ENCODE measurements at places on chromosomes 6 and 20.
A peak's percentile ranks its signal among the peaks of the same experiment; 100 is the strongest.

DNA sequence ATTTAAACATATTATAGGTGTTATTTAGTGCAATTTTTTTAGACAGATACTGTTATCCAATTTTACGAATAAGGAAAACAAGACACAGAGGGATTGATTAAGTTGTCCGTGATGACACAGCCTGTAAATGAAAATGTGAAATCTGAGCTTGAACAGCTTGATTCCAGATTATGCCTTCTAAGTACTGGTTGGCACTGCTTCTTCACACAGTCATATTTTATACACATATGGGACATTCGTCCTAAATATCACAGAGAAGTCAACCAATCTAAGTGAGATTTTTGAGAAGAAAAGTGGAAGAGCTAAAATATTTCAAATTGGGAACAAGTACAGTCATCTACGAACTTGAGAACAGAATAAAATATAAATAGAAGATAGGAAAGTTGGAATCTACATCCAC lies 756.3 kb downstream of the BCKDHB start:
- no peak for ATAC-seq

DNA sequence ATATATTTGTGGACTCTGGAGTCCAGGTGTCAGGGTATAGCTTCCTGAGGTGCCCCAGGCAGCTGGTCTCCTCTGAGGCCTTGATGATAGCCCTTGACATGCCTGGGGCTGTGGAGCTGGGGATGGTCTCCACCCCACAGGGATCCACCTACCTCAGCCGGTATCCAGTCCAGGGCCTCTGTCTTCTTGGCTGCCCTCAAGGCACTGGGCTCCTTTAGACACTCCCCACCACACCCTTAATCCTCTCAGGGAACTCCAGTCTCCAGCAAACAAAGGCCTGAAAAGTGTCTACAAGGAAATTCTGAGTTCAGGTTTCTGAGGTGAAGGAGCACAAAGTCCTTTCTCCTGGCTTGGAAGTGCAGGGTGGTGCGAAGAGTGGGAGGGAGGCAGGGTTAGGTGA lies 44.6 kb upstream of the DDR1 start:
- ATAC-seq, result peak; percentile 74

- no peak for ATAC-seq
These were observed 222.9 kb downstream of the EPHA7 start for GRCh38 chr6:93196406-93196970.

DNA sequence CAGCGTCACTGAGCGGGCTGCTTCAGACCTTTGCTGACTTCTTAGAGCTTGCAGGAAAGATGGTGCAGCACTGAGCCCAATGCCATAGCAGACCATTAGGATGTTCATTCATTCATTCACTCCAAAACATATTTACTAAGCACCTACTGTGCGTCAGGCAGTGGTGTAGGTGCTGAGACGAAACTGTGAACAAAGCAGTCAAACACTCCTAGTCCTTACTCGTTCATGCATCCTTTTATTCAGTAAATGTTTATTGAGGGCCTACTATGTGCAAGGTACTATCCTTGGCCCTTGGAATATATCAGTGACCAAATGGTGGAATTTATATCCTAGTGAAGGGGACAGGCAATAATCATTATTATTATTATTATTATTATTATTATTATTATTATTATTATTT lies 76.6 kb downstream of the TOX2 start:
- ATAC-seq, result no peak

DNA sequence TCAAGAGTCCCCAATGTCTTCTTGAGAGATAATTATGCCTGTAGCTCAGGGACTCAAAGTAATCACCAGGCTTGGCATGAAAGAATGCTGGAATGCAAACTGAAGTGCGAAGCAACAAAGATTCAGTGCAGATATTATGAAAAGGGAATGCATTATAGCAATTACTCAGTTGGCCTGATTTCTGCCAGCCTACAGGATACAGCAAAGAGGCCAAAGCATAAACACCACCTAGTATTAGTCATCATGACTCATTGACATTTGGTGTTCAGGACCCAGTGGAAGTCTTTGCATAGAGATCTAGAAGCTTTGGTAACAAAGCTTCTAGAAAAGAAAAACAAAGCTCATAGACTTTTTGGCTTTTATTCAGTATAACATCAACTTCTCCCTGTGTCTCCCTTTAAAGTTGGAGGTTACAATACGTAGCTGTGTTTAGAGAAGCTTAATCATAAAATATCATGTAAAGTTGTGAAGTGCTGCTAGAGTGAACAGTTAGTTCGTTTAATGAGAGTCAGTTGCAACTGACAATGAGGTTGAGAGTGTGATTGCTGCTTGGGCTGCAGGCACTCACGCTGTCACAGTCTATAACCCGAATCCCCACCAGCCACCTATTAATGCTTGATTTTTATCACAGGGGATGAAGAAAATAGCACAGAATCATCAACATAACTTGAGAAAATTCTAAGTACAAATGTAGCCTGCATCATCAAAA lies 932.7 kb downstream of the TFAP2A start:
- peak; percentile 77 for ATAC-seq

DNA sequence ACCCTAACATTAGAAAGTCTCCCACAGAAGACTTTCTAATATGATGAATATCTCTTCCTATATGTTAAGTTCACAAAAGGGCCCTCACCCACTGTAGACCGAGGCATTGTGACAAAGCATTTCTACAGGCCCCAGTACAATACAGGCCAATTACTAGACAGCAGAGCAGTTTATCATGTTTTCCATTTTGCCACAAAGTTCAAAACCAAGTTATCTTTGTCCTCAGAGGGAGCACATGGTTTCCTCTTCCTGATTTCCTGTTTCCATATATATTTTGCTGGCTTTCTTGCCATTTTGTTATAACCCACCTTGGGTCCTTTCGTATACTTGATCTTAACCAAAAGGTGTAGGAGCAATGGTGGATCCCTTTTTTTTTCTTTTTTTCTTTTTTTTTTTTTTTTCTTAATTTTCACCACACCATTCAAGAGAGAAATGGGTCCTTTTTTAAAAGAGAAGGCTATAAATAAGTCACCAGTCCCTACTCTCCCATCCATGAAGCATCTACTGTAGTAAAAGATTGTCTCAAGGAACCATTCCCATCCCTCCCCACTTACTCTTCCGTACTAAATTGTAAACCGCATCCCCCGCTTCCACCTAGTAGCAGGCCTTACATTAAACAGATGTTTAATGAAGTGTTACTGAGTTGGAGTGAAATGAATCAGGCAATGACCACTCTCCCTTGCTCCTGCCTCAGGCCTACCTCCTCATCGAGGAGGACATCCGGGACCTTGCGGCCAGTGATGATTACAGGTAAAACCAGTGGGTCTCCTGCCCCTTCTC lies 2.1 kb upstream of the UBE2C start:
- no peak for ATAC-seq

DNA sequence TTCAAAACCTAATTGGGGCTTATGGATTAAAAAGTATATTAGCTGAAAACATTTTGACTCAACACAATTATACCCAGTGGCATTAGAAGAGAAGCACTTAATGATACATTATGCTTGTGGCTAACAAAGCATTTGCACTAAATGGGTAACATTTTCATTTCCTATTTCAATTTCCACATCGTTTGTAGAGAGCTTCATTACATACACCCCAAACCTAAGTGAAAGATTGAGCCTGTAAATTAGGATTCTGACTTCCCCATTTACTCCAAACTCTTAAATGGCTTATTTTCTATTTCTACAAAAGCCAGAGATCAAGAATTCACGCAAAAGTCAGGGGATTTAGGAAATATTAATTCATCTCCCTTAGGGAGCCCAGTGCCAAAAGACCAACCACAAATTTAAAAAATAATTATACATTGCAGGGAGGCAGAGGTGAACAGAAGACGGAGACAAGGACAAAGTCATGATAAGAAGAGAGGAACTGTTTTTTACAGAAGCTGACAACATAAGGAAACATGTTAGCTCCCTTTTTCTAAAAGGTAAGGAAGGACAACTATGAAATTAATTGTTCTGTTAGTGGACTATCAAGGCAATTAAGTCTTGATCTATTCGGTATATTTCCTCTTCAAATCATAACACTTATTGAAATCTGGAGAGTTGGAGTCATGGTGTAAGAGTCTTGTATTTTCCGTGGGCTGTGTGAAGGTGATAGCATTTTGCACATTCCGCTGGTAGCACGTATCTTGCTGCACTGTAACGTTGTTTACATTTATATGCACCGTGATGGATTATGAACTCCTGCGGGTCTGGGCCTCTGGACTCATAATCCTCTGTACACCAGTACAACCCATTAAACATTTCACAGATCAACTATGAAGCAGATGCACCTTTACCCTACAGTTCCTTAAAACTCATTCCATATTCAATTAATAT lies 24.8 kb upstream of the EZR start:
- ATAC-seq, result no peak

- no peak for ATAC-seq
These were observed 48.4 kb upstream of the FOXC1 start for GRCh38 chr6:1561355-1561754.

- ATAC-seq, result no peak
These were observed 95.6 kb downstream of the CTNNBL1 start for GRCh38 chr20:37789408-37789807.

DNA sequence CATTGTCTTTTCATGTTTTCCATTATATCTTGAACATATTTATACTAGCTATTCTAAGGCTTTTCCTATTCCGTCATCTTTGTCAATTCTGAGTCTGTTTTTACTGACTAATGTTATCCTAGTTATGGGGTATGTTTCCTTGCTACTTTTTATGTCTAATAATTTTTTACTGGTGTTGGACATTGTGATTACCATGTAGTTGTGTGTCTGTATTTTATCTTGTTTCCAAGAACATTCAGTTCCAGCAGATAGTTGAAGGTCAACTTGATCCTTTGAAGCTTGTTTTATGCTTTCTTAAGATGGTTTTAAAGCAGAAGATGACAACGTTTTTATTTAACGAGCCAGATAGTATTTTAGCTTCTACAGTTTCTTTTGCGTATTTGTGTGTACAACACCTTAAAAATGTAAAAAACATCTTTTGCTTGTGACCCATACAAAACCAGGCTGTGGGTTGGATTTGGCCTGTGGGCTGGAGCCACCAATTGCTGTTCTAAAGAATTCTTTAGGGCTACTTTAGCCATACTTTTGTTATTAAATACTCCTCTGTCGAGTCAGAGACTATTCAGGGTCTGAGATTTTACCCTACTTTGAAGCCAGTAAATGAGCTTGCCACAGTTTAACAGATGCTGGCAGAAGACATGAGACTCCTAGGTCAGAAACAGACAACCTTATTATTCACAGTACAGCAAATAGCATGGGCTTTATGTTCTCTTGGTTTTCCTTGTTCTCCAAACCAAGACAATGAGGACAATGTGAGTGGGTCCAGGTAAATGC lies 38.7 kb upstream of the REV3L start:
- no peak for ATAC-seq

- ATAC-seq, result no peak
These were observed 150.8 kb downstream of the EDN1 start for GRCh38 chr6:12440981-12441380.

DNA sequence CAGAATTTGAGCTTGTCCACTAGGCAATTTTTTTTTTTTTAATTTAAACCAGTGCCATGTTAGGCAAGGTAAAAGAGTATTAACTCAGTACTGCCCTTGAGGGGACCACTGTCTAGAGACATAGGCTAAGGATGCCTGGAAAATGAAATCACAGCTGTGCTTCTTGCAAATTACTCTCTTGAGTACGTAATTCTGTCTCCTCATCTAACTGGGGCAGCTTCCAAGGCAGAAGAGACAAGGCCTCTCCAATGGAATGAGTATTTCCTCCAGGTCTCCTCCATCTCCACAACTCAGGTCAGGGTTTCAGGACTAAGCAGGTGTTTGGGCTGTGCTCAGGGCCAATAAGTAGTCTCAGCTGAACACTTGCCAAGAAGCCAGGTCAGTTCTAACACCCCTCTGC lies 33.8 kb upstream of the MRPS10 start:
- no peak for ATAC-seq

GRCh38 chr6:168136001-168136400 lies 57.0 kb upstream of the FRMD1 start:
- ATAC-seq, result no peak

DNA sequence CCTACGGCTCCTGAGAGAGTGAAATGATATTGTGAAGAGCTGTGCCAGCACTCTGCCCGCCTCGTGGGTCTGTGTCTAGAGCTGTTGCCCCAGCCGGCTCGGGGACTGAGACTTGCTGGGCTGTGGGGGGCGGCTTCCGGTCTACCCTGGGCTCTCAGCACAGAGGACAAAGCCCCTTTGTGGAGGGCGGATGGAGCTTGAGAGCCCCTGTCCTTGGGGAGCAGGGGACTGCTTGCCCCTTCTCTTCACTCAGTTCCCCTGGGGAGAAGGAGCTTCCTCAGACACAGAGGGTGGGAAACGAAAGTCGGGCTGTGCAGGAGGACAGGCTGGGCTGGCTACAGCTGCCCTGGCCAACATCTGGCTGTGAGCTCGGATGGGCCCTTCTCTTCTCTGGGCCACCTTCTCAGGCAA lies 11.0 kb downstream of the SRC start:
- ATAC-seq, result no peak

DNA sequence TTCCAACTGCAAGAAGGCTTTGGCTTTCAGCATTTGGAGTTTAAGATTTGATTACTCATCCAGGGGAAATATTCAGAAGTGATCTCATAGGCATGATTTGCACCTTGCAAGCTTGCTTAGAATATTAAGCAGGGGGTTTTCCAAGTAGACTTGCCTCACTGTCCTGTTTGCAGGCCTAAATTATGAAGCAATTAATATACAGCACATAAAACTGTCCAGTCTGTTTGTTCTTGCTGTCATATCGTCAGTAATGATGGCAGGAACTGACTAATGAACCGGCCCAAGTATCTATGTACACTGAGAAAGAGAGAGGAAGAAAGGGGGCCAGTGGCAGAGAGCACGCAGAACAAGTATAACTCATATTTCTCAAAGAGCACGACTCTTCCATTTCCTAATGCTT lies 212.5 kb upstream of the SUPT3H start:
- ATAC-seq, result peak; percentile 92

GRCh38 chr20:58909585-58909984 lies 57.1 kb downstream of the GNAS start:
- ATAC-seq, result no peak

DNA sequence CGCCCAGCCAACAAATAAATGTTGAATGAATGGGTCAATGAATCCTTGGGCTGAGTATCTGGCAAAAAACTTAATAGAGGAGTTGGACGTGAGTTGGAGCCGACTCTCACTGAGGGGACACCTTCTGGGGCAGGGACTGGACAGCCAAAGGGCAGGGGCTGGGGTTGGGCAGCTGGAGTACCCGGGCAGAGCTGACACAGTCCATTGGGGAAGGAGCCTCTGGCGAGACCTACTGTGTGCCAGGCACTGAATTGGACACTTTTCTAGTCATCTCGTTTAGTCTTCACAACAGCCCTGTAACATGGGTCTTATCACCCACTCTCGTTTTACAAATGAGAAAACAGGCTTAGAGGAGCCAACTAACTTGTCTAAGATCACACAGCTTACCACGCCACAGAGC lies 4.7 kb upstream of the MAPK13 start:
- no peak for ATAC-seq

All from motor neuron (in vitro differentiated cells).